Hair follicular keratinocyte (primary cell): ENCODE measurements at places on chromosomes 2 and 18. TPM values are rescaled to one million over a fixed set of nuclear protein-coding genes. Genes with fewer than 3 reads are reported as not detected.

The SAG gene
- total RNA-seq: not detected in 2 replicates

The CROCC2 gene
- total RNA-seq: not detected in 2 replicates

The DQX1 gene
- 1.9 and 4.2 TPM in 2 replicates for total RNA-seq

The FOXI3 gene
- not detected in 2 replicates for total RNA-seq

The CDH20 gene
- total RNA-seq: not detected in 2 replicates

The CDH19 gene
- total RNA-seq: not detected in 2 replicates

The STPG4 gene
- not detected in 2 replicates for total RNA-seq

The CHRNG gene
- total RNA-seq: not detected in 2 replicates

The SCN7A gene
- total RNA-seq: not detected in 2 replicates

The SFXN5 gene
- total RNA-seq: 3.6 and 4.1 TPM in 2 replicates

The CCDC121 gene
- 0.84 and 1.0 TPM in 2 replicates for total RNA-seq

The DSG4 gene
- under 0.01 TPM in 1 of 2 replicates, not detected in the other for total RNA-seq
